Globus pallidus (tissue), 1 donor: ENCODE measurements at places on chromosomes 2 and 18.
A peak's percentile ranks its signal among the peaks of the same experiment; 100 is the strongest.

DNA sequence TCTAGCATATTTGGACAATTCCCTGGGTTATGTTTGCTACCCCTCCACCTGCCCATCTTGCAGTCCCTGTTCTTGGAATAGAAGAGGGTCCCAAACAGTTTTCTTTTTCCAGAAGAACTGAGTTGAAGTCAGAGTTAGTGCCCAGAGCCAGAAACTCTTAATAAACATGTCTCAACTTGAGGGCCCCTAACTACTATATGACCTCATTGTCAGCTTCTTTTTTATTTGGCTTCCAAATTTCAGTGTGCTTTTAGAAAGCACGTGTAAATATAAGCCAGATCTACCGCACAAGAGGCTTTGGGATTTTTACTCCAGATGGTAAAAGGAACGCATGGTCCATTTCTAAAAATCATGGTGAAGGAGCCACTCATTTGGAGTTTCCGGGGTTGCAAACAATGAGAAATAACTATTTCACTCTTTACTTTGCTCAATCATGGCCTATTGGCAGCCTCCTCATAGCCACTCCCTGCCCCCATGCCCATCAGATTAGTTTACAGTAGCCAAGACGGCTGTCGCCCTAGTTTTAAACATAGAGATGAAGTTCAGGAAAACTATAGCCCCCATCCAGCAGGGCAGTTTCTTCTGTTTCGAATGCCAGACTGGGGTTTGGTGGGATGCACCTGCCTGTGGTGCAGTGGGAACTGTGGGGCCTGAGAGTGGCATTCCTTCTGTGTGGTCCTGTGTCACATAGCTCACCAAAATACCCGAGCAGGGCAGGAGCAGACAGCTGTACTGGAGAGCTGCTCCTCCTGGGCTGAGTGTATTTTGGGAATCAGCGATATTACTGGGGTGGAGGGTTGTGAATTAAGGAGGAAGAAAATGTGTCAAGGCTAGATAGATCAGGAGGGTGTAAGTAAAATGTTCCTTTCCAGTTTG is 1.7 kb downstream of the MAPRE3 start:
- no peak for DNase-seq

DNA sequence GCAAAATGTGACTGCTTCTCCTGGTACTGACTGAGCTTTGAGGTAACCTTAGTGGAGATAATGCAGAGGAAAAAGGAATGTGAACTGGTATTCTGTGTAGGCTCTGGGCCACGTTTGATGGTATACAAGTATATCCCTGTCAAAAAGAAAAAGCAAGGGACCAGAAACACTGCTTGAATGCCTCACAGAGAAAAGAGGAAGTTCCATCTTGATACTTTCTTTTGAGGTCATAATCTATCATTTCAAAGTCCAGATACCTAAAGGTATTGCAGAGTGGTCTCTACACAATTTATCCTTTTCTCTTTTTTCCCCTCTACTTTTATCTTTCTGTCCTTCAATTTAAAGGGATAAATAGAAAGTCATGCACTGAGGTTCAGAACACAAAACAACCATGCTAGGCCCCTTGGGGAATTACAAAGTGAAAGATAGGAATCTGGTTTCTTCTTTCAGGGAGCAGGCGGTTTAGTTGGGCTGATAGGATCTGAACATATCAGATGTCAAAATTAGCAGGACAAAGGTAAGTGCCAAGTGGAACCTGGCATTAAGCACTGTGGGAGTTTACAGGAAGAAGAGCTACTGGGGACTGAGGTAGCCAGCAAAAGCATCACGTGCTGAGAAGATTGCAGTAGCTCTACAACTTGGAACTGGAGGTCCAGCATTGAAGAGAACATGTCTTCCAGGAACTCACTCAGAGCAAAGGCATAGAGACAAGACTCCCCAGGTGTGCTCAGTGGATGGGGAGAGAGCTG is 121.2 kb downstream of the LYPD6 start:
- no peak for DNase-seq

DNA sequence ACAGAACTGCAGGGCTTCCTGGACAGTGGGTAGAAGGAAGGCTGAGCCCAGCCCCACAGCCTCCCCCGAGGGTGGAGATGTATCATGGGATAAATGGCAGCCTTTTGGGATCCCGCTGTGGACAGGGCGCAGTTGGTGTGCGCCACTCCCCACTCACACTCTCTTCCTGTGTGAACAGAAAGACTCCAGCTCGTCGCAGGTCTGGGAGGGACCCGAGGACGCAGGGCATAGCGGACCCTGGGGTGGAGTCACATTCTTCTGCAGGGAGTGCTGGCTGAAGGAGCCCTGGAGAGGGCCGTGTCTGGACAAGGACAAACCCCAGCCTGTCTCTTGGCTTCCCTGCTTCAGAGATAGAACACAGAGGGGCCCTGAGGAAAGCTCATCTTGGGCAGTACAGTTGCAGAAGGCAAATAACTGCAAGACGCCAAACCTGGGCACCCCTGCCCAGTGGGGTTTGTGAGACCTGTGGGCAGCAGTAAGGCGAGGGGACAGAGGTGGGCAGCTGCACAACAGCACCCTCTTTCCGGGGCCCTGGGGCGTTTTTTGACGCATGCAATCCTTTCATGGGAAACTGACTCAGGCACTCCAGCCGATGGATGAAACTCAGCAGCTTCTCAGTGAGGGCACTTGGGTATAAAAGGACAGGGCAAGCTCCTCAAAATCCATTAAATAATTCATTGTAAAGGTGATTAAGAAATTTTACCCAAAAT is 101.9 kb downstream of the USP40 start:
- DNase-seq, result no peak

- DNase-seq, result no peak
These were observed 326.4 kb upstream of the SPHKAP start for GRCh38 chr2:228507870-228508269.

- DNase-seq, result no peak
These were observed 116.9 kb upstream of the SCN7A start for GRCh38 chr2:166610913-166611305.

DNA sequence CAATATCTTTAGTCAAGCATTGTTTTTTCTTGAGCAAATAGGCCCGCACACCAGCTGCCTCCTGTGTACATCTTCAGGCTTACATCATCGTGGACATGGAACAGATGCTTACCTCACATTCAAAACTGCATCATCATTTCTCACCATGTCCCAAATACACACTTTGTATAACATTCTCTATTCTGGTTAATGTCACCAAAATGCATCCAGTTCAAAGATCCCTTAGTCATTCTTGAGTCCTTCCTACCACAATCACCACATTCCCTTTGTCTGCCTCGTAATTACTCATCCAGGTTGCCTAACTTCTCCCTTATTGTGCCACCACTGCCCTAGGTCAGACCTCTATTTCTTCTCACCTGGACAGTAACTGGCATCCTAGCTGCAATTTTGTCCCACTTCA is 373.7 kb upstream of the GALNT5 start:
- DNase-seq, result no peak

- peak; percentile 41 for DNase-seq
These were observed 8.0 kb downstream of the AGFG1 start for GRCh38 chr2:227479865-227480475.

- no peak for DNase-seq
These were observed 157.8 kb downstream of the LDLRAD4 start for GRCh38 chr18:13376298-13376840.

DNA sequence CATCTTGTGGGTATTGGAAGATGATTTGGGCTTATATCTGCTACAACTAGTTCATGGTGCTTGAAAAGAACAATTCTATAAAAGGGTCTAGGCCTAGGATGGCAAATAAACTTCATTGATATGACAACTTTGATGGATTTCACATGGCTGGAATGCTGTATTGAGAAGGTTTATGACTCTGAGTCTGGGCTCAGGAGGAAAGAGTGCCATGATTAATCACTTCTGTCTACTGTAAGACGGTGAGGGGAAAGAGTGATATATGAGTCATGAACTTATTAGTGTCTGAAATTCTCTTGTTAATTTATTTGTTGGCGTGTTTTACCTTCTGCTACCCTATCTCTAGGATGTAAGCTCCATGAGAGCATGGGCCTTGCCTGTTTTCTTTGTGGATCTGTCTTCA is 17.0 kb upstream of the ADCYAP1 start:
- DNase-seq, result no peak

- DNase-seq, result no peak
These were observed 18.4 kb downstream of the INPP4A start for GRCh38 chr2:98463081-98463481.

DNA sequence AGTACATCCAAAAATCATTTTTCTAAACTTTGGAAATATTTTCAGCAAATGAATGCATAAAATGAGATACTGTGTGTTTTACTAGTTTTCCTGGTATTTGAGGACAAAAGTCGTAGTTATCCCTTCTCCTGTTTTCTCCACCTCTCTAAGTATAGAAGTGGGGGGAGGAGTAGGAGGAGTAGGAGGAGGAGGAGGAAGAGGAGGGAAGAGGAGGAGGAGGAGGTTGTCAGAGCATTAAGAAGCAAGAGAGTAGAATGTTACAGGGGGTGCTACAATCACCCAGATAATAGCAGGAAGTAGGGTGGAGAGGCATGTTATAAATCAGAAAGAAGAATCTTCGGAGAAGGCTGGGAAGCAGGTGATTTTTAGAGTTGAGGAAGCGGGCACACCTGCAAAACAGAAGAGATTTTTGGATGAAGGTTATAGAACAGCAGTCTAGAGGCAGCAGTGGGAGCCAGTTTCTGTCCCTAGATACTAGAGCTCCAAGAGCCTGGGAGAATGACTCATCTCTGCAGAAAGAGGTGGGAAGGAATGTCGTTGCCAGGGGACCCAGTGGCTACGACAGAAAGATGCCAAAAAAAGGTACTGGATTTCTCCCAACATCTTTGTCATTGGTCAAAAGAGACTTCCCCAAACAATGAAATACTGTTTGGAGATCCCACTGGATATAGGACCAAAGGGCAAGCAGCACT is 44.2 kb upstream of the AQP4 start:
- peak; percentile 66 for DNase-seq

- no peak for DNase-seq
These were observed 239.9 kb downstream of the CYRIA start for GRCh38 chr2:16425462-16426336.

DNA sequence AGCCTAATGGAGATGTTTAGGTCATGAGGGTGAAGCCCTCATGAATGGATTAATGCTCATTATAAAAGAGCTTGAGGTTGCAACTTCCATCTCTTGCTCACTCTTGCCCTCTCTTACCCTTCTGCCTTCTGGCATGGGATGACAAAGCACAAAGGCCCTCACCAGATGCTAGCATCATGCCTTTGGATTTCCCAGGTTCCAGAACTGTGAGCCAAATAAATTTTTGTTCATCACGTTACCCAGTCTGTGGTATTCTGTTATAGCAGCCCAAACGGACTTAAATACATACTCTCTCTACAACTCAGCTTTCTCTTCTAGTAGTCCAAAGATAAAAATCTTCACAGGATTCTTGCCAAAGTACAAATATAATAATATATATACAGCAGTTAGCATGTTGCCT is 75.8 kb downstream of the LNPK start:
- DNase-seq, result no peak

DNA sequence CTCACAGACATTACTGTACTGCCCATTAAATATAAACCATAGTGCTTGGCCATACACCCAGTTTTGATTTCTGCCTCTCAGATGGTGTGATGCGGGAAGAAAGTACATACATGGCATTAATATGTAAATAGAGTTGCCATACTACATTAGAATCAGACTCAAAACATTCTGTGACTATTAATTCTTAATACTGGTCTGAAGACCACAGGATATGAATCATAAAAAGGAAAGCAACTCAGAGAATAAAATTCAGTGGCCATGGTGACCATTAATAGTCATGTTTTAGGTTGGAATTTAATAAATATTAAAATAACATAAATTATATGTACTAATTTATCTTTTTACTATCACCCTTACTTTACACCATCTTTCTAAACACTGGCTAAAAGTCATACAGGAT is 33.0 kb upstream of the WDR75 start:
- DNase-seq, result no peak

DNA sequence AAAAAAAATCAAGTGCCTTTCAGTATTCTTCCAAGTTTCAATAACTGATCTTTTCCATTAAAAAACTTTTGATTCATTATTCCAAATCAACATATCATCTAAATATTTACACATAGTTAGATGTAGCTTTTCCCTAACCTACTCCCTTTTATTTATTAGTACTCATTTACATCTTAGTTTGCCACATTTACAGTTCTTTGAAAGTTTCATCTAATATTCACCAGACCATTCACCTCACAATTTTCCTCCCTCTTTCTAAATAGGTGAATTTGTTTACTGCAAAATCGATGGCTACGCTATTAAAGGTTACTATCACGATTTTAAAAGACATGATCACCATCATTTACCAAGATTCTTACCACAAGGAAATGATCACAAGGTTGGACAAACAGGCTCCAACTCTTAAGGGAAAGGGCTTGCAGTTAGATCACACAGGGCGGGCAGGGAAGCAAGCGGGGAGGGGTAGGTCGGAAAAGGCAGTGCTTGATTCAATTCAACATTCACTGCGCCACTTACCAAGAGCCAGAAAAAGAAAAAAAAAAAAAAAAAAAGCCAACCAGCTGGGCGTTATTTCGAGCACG is 654 bp upstream of the MARCHF7 start:
- DNase-seq, result no peak

DNA sequence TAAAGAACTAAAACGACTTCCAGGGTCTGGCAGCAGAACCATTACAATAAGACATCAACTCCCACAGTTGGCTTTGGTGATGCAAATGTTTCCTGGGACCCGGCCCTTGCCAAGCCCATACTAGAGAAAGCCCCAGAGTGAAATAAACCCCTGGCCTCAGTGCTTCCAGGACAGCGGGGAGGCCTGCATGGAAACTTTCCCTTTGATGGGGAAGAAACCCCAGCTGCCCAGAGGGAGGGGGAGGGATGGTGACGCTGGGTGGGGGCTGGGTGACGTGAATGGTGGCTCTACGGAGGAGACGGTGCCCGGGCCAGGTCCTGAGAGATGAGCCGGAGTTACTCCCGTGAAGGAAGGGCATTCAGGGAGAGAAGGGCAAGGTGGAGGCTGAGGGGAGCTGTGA is 27.5 kb downstream of the INHBB start:
- DNase-seq, result no peak

GRCh38 chr18:76943542-76944339 is 121.4 kb downstream of the ZNF236 start:
- no peak for DNase-seq

- no peak for DNase-seq
These were observed 132.4 kb upstream of the APCDD1 start for GRCh38 chr18:10322004-10322403.

DNA sequence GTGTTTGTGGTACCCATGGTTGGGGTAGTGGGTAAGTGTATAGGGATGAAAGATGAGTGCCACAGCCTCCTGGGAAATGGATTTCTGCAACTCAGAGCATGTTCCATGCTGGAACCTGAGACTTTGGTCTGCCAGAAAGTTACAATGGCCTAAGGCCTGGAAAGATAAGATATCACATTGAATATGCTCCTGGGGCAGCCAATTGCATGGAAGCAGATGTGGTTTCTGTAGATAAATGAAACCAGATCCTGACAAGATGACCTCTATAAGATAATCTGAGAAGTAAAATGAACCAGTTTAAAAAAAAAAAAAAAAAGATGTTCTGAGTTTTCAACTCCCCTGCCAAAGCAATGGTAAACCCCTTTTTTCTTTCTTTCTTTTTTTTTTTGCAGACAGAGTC is 91.4 kb upstream of the NCK2 start:
- DNase-seq, result no peak

GRCh38 chr2:29000481-29000880 is 19.4 kb downstream of the TOGARAM2 start:
- DNase-seq, result peak; percentile 53
